Osteoblast (primary cell): ENCODE measurements at places on chromosomes 12 and 14. TPM values are rescaled to one million over a fixed set of nuclear protein-coding genes. Genes with fewer than 3 reads are reported as not detected.

DNA sequence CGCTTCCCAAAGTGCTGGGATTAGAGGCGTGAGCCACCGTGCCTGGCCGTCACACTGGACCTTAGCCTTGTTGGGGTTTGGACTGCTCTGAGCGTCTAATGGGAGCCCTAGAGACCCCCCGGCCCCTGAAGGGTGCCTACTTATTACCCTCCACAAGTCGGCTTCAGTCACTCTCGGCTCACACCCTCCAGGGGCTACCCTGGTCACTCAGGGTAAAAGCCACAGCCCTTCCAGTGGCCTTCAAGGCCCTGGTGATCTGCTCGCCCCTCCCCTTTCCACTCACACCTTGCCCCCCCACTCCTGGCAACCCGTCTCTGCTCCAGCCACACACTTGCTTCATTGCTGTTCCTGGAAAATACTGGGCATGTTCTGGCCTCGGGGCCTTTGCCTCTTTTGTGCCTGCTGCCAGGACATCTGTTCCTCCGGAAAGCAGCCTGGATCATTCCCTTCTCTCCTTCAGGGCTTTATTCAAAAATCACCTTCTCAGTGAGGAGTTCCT is 3.6 kb upstream of the MORN3 start:
- DNase-seq = peak; percentile 47

Gene ALKBH1
- 7.6 and 9.4 TPM in 2 replicates for total RNA-seq

Gene BIN2
- total RNA-seq = under 0.01 TPM in 1 of 2 replicates, not detected in the other

DNA sequence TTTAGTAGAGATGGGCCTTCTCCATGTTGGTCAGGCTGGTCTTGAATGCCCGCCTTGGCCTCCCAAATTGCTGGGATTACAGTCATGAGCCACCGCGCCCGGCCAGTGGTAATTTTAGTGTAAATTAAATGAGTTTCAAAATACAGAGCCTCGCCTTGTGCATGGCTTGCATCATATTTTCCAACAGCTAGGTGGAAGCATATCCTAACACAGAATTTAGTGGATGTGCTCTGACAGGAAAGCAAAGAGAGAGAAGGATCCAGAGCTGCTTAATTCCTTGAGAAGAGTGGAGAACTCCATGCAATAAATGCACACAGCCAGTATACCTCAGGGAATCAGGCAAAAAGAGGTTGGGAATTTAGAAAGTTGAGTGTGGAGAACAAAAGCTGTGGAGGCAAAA is 2.5 kb downstream of the OR6C2 start:
- DNase-seq = no peak

GRCh38 chr14:60226298-60226697 is 22.7 kb upstream of the PPM1A start:
- no peak for DNase-seq

GRCh38 chr14:33527023-33527634 is 423.7 kb downstream of the EGLN3 start:
- DNase-seq = no peak

Gene CDCA3
- 4.0 and 5.0 TPM in 2 replicates for total RNA-seq

Gene GPX2
- total RNA-seq = not detected in 2 replicates

- DNase-seq = no peak
Observed at GRCh38 chr12:103515341-103515740, 19.6 kb upstream of the C12orf42 start.

DNA sequence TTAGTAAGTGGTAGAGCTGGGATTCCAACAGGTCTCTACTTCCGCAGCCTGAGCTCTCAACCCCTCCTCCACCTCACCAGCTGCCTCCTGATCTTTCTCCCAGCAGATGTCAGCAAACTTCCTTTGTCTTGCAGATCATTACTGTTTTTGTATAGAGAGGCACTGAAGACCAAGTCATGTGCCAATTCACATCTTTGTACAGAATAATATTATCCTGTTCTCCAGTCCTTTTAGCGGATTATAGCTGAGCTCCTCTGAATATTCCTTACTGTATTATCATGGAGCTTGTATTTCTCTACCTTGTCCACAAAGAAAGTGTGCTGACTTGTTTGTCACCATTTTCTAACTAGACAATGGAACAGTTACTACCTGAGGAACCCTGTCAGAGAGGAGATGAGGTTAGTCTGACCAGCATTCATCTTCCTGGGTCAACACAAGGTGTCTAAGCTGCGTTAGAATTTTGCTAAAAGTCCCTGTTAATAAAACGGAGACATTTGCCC is 142.3 kb upstream of the ARHGAP5 start:
- DNase-seq = no peak

Gene ETFBKMT
- 3.8 and 4.7 TPM in 2 replicates for total RNA-seq

Gene SPPL3
- 10.9 TPM in 2 replicates for total RNA-seq

DNA sequence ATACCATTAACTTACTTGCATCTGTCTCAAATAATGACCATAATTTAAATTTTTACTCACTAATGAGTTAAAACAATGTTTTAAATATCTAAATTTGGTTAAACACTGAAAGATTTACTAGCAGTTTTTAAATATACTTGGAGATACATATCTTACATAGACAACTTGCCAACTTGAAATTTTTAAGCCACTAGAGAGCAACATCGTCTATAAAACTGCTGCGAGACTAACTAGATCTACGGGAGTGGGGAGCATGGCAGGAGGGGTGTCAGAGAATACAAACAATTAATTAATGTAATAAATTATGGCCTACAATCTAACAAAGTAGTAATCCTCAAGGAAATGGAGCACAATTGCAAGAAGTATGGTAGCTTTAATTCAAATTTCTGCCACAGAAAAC is 120.4 kb downstream of the LRRIQ1 start:
- DNase-seq = peak; percentile 22

Gene MYG1
- 32.9 and 34.2 TPM in 2 replicates for total RNA-seq

Gene NRIP2
- total RNA-seq = 0.59 TPM in 1 of 2 replicates, not detected in the other

Gene DIO2
- 0.29 and 1.1 TPM in 2 replicates for total RNA-seq

DNA sequence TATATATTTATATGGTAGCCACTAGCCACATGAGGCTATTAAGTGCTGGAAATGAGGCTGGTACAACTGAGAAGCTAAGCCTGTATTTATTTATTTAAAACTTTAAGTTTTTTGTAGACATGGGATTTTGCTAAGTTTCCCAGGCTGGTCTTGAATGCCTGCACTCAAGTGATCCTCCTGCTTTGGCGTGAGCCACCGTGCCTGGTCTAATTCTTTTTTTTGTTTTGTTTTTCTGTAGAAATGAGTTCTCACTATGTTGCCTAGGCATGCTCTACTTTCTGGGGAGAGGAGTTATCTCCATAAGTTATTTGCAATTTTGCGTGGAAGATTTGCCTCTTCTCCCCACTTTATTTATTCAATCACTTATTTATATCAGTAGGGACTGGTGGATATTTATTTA is 4.8 kb upstream of the SNRNP35 start:
- DNase-seq = no peak

Gene OXA1L
- total RNA-seq = 55.0 and 62.8 TPM in 2 replicates
